ENCODE measurements at places on chromosomes 1 and 21.

DNA sequence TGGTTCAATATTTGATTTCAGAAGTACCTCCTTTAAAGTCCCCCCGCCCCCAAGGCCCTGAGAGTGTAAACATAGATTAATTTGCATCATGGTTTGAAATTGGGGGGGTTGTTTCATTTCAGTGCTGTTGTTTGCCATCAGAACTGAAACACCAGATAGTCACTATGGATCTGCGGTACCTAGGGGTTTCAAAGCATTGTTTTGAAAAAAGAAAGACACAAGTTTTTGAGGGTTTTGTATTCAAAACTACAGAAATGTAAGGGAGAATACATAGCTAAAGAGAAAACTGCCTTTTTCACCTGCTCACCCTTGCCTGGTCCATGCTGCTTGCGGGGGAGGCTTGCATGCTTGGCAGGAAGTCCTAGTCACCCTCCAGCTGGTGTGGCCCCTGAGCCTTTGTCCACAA lies 59.3 kb downstream of the ACP6 start:
- no peak for DNase-seq

- DNase-seq = peak; percentile 25
Measured at GRCh38 chr1:186487163-186487562, 26.2 kb upstream of the PDC start.

- DNase-seq = no peak
Measured at GRCh38 chr1:12188115-12188514, 21.3 kb downstream of the TNFRSF1B start.

DNA sequence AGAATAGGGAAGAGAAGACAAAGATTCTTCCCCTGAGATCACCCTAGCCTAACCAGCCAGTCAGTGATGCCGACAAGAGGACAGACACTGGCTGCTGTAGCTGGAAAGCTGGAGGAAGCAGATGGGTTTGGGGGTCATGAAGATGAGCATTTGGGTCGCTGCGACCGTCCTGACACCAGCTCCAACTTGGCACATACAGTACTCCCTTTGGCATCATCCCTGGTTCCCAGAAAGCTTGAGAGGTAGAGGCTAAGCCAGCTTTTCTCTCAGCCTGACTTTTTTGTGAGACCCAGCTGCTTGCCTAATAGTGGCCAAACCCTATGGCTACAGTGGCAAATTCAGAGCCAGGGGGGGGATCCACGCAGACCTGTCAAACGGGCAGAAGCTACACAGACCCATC lies 43.0 kb upstream of the IKBKE start:
- no peak for DNase-seq

DNA sequence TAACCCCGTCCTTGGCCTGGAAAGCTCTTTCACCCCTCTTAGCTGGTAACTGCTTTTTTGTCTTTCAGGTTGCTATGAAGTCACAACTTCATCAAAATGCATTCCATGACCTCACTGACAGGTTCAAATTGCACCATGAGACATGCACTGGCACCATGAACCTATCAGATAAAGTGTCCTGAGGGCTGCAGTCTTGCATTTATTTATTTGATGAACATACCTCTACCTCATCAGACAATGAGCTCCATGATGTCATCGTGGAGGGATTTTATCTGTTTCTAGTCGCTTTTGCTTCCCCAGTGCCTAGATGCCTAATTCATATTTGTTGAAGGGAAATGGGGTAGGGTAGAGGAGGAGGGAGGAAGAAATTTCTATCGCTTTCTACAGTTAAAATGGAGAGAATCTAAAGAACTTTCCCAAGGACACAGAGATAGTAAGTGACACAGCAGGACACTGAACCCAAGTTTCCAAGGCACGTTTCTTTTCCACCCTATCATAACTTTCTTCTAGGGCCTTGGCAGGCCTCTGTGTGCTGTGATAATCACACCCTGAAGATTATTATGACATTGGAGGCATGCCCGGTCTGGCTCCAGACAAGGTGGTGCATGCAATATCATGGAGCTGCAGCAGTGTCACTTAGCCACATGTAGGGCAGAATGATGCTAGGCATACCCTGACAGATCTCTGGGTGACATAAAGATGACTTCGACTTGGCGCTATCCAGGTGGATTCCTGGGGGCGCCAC lies 69.5 kb downstream of the CD58 start:
- DNase-seq = no peak

DNA sequence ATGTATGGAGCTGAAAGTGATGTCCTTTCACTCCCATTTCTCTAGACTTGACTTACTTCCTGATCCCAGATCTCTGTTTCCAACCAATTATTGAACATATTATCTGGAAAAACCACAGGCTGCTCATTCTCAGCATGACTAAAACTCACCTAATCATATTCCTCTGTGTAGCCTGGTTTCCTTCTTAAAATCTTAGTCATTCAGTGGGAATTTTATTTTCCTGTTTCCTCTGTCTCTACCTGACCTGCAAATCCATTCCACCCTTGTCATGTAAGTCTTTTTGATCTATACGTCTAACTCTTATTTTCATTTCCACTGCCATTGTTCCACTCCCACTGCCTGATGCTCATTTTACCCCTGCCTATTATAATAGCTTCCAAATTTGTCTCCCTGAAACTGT lies 67.9 kb upstream of the APOBEC4 start:
- DNase-seq = no peak

DNA sequence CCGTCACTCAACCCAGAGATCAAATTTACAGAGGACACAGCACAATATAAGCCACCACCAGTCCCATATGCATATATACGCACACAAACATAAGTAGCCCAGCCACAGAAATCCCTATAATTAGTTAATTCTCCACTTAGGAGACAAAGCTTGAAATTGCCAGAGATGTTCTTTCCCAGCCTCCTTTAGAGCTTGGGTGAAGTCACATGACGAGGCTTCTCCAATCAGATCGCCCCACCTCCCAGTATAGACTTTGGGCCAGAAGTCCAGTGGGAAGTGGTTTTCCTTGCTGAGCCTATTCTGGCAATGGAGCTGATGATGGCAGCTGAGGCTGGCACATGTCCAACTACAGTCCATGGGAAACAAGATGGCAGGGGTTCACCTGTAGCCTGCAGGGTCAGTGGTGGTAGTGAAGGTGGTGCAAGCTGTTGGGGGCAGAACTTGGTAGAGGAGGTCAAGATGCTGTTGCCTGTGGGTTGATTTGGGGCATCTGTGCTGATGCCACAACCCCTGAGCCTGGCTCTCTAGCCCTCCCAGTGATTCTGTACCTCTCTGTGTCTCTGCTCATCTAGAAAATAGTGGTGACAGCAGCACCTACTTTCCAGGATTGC lies 535.9 kb downstream of the MATN1 start:
- DNase-seq = no peak

- DNase-seq = no peak
Measured at GRCh38 chr21:15060543-15061175, 4.1 kb downstream of the NRIP1 start.

- no peak for DNase-seq
Measured at GRCh38 chr1:184506481-184506880, 119.7 kb downstream of the C1orf21 start.

- no peak for DNase-seq
Measured at GRCh38 chr1:180577361-180577760, 18.6 kb downstream of the OVAAL start.

GRCh38 chr1:212587016-212587887 lies 21.3 kb upstream of the ATF3 start:
- peak; percentile 43 for DNase-seq

DNA sequence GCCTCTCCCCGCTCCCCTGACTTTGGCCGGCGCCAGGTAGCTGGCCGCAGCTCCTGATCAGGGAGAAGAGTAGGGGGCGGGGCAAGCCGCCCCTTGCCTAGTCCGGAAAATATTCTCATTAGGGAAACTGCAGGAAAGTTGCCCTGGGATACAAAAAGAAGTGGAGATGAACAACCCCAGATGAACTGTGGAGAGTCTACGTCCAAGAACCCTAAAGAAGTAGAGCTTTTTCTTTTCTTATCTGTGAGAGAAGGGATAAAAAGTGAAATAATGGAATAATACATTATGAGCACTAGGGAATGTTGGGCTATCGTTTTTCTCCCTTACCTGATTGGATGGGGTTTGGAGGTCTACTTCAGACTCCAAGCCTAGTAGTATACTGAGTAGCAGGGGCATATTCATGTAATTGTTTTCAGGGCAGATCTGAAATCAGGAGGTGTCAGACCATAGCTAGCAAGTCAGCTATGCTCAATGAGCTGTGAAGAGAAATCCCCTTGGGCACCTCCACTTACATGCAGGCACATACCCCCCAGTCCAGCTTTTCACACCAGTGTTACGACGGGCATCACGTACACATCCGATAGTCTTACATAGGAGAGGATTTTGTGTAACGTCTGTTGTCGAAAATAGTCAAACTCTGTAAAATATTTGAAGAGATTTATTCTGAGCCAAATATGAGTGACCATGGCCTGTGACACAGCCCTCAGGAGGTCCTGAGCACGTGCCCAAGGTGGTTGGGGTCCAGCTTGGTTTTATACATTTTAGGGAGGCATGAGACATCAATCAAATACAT lies 1.7 kb upstream of the DUSP10 start:
- no peak for DNase-seq

Measured in skeletal muscle cell (primary cell).